Hematopoietic multipotent progenitor cell treated with erythropoietin and hydrocortisone succinate and interleukin-3 and kit ligand, for 6 days (in vitro differentiated cells): ENCODE measurements at places on chromosomes 16 and 17.

- DNase-seq = peak; percentile 39
These were observed 17.9 kb upstream of the SPN start for GRCh38 chr16:29644973-29645693.

DNA sequence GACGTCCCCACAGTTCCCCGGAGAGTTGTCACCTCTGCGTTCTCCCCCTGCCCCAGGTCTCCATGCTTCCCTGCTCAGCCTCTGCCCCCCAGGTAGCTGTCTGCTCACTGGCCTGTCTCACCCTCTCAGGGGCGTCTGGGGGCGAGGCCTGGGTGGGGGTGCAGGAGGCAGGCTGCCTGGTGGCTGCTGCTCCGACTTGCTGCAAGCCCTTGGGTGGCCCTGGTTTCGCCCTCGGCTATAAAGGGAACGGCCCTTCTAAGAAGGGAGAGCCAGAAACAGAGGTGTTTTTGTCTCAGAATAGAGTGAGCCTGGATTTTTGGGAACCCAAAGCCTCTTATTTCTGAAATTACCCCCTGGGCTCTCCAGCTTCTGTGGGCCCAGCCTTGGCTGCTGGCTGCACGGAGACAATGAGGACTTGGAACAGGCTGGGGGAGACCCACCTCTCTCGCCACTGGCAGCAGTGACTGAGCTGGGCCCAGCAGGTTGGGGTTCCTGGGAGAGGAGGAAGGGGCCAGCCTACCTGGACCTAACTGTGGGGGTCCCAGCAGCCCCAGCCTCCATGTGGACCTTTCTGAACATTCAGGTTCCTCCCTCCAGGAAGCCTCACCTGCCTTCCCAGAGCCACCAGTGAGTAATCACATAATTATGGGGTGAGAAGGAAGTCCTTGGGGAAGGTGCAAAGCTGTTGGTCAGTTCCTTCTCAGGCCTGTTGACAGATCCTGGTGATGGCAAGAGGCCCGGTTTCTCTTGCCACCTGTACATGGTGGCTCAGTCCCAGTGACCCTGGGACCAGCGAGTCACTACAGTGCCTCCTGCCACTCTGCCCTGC is 15.5 kb upstream of the SPNS2 start:
- no peak for DNase-seq

DNA sequence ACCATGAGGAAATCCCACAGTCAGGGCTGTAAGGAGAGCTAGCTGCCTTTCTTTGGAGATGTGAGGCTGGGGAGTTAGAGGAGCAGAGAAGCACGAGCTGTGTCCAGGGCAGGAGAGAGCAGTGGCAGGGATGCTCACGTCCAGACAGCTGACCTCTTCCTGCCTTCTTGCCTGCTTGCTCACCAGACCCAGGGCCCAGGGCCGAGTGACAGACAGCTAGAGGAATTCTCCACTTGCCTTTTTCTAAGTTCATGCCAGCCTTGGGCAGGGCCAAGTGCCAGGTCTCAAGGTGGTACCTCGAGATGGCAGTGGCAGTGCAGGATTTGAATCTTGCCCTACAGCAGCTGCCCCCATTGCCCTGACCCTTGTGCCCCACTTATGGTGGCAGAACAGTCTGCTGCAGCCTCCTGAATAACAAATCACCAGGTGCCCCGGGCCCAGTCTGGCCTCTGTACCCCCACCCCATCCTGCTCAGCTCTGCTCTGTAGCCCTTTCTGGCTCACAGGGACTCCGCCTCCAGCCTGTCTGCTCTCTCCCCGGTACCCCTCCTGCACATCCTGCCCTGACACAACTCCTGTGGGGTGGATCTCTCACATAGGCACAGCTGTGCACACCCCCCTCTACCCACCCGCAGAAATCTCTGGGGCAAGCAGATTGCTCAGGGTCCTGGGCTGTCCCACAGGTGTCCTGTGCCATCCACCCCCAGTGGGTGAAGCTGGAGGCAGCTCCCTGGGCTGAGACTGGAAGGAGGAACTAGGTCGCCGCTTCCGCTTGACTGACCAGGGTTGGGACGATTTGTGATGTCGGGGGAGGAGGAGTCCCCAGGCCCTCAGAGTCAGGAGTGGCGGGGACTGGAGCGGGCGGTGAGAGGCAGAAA is 25.9 kb downstream of the GRIN2C start:
- DNase-seq = no peak

DNA sequence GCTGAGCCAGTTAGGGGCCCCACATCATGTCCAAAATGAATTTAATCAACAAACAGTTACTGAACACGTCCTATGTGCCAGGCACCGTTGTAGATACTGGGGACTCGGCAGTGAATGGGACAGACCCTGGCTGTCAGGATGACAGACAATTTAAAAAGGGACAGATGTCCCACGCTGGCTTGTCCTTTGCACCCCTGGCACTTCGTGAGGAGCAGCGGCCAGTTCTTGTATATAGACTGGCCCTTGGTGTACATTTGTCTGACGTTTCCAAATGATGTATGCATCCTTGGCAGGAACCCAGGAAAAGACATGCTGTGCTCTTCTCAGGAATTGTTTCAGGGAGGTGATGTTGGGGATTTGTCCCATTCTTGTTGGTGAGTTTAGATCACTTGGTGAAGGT is 21.1 kb downstream of the IL4R start:
- DNase-seq = no peak

DNA sequence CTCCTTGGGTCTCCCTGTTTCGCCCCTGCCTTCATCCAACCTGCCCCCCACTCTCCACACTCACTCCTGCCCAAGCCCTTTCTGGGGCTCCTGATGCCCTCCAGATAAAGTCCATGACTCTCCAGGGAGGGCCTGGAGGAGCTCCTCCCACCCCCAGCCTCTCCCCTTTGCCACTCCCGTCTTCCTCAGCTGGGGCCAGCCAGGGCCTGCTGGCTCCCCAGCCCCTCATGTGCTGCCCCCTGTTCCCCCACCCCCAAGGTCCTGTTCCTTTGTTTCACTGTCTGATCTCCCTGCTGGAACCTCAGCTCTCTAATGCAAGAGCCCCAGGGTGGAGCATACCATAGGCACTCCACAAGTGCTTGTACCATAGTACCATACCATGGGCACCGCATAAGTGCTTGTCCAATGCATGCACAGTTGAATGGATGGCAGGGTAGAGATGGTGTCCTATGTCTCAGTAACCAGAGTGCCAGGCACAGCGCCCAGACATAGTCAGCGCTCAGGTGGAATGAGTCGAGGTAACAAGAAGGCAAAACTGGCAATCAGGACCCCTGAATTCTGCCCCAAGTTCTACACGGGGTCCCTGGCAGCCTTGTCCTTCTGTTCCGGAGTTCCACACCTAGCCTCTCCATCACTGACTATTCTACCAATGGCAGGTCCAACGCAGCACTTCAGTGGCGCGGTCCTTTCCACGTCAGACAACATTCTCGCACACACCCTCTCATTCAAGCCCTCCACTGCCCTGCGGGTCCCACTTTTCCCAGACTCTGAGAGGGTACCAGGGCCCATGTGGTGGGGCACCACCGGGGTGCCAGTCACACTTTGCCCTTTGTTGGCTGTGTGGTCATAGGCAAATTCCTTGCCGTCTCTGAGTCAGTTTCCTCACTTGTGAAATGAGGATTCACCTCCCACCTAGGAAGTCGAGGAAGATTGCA is 1.4 kb downstream of the PLCD3 start:
- DNase-seq = peak; percentile 21

DNA sequence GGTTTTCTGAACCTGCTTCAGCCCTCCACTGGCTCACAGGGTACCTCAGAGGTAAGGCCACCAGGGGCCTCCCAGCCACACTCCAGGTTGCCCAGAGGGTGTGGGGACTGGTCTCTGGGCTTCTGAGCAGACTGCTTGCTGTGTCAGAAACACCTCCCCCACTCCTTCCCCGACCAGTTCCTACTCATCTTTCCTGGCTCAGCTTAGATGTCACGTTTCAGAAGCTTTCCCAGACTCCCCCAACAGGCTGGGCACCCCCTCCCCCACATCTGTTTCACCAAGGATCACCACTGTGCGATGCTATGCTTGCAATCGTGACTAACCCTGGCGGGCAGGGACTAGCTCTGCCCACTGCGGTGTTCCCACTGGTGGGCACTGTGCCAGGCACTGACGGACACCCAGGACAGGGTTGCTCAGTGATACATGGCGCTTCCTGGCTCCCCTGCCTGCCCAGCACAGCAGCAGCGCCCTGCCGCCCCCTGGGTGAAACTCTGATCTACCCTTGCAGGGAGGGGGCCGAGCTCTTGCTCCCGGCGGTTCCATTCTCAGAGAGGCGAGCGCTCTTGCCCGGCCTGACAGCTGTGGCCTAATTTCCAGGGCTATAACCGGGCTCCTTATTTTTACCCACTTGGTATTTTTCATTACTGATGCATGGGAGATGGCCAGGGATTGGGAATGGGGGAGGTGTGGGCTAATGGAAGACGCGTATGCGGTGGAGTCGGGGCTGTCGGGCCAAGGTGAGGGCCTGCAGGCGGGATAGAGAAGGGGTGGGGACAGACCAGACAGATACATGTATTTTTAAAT is 29.4 kb upstream of the MTSS2 start:
- DNase-seq = peak; percentile 12

DNA sequence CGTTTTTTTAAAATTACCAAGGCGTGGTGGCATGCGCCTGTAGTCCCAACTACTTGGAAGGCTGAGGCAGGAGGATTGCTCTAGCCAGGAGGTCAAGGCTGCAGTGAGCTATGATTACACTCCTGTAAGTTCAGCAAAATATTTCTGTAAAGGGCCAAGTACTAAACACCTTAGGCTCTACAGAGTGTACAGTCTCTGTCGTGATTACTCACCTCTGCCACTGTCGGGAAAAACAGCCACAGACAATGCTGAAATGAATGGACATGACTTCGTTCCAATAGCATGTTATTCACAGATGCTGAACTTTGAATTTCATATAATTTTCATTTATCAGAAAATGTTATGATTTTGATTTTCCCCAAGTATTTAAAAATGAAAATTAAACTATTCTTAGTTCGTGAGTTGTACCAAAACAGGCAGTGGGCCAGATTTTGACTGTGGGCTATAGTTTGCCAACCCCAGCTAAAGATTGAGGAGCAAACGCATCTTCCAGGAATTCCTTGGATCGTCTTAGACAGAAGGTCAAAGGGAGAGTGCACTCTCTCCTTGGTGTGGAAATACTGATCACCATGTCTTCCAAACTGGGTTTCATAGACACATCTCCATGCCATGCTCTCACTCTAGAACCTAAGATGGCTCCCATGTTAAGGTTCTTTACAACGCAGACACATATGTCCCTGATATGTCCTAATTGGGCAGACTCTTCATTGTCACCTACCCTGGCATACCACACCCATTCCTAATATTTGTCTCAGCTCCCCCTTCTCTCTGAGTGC is 89.5 kb downstream of the MARF1 start:
- DNase-seq = no peak

GRCh38 chr16:85303354-85303883 is 191.1 kb upstream of the CIBAR2 start:
- DNase-seq = peak; percentile 85

DNA sequence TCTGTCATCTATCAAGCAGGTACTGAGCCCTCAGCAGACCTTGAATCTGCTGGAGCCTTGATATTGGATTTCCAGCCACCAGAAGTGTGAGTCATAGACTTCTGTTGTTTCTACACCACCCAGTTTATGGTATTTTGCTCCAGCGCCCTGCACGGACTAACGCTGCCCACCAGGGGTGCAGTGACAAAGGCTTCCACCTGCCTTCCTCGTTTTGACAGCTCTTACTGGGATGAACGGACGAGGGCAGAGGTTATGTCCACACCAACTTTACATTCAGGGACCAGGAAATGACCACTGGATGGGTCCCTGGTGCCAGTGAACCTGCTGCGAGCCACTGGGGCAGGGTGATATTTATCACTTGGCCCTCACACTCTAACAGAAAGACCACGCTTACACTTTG is 66.6 kb upstream of the CBX4 start:
- DNase-seq = peak; percentile 69

DNA sequence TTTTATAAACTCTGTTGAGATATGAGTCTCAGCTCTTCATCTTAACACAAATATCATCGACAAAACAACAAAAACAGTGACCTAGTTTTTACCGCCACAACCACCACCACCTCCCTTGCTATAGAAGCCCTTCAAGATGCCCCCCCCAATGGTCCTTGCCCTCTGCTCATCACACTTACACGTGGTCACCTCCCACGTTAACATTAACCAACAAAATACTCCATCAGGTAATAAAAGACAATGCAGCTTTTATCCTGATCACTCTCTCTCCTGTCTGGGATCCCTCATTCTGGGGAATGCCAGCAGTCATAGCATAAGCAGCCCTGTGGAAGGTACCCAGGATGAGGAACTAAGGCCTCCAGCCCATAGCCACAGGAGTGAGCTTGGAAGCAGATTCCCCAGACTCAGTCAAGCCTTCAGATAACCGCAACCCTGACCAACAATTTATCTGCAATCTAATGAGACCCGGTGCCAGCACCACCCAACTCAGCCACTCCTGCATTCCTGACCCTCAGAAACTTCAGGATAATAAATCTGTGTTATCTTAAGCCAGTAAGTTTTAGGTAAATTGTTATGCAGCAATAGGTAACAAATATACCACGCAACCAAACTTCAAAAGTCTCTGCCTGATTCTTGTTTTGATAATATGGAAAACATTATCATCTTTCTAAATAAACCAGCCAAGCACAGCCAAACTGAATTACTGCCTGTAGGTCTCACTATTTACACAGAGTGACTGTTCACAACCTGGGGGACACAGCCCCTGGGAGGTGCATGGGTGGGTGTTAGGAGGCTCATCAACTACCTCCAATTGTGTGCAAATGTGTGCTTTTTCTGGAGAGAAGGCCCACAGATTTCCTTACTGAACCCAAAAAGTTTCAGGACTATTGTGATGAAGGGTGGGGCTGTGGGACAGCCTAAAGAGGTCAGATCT is 6.1 kb downstream of the PECAM1 start:
- DNase-seq = no peak

- no peak for DNase-seq
These were observed 237.1 kb downstream of the NTN1 start for GRCh38 chr17:9258115-9259015.

GRCh38 chr17:70102531-70102930 is 27.5 kb downstream of the KCNJ16 start:
- DNase-seq = no peak

DNA sequence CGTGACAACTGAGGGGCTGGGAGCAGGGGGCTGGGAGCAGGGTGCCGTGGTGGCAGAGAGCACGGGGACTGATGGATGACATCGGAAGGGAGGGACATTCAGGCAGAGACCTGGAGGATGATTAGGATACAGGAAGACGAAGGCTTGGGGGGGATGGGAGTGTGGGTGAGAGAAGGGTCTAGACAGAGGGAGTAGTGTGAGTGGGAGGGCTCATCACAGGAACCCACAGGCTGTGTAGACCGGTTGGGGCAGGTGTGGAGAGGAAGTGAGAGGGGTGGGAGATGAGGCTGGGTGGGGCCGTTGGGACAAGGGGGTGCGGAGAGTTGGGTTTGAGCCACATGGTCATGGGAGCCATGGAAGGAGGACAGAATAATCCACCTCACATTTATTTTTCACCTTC is 83.8 kb downstream of the RAP1GAP2 start:
- DNase-seq = no peak
